ENCODE measurements at places on chromosomes 13 and 19.

DNA sequence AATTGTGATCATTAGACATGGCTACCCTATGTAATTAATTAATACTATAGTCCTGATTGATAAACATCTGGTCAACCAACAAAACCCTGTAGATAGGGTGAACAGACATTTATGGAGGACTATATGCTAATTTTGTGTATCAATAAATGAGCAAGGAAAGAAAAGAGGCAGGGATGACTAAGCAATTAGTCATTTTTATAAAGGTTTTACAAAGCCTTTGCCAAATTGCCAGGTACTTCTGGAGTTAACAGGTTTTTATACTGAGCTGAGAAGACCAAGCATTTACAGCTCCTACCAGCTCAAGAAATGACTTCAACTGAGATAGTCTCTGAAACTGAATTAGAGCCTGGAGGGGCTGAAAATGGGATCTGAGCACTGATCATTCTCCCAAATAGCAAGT is 186.8 kb upstream of the PRR20A start:
- DNase-seq, result no peak

GRCh38 chr13:111508164-111508870 is 187.9 kb downstream of the TEX29 start:
- DNase-seq, result no peak

GRCh38 chr13:84571264-84571663 is 689.0 kb upstream of the SLITRK1 start:
- DNase-seq, result no peak

DNA sequence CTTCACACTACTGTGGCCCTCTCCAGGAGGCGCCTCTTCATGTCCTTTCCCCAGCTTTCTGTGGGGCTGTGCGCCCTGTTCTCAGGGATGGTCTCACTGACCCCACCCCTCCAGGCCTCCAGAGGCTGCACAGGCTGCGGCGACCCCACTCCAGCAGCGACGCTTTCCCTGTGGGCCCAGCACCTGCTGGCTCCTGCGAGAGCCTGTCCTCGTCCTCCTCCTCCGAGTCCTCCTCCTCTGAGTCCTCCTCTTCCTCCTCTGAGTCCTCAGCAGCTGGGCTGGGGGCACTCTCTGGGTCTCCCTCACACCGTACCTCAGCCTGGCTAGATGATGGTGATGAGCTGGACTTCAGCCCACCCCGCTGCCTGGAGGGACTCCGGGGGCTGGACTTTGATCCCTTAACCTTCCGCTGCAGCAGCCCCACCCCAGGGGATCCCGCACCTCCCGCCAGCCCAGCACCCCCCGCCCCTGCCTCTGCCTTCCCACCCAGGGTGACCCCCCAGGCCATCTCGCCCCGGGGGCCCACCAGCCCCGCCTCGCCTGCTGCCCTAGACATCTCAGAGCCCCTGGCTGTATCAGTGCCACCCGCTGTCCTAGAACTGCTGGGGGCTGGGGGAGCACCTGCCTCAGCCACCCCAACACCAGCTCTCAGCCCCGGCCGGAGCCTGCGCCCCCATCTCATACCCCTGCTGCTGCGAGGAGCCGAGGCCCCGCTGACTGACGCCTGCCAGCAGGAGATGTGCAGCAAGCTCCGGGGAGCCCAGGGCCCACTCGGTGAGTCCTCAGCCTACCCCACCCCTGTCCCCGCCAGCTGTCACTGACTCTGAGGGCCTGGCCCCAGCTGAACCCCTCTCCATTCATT is 11.2 kb downstream of the ARHGAP33 start:
- no peak for DNase-seq

DNA sequence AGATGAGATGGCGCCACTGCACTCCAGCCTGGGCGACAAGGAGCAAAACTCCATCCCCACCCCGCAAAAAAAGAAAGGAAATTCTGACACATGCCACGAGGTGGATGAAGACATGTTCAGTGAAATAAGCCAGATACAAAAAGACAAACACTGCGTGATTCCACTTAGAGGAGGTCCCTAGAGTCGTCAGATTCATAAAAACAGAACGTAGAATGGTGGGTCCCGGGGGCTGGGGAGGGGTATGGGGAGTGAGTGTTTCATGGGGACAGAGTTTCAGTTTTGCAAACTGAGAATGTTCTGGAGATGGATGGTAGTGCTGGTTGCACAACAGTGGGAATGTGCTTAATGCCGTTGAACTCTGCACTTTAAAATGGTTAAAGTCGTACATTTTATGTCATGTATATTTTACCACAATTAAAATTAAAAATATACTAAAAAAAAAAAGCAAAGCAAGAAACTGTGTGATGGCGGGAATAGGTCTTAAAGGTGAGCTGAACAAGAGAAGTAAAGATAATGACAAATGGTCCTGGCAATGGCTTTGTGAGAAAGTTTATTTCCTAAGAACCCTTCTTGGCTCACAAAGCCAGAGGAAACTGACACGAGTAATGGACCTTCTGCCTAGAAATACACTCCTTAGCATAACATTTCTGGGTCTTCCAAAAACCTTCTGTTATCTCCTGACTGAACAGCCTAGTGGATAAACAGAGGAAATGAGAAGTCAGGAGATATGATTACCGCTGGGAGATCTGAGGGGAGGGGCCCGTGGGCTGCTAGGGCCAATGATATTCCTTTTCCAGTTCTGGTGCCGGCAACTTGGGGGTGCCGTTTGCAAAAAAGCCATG is 4.2 kb upstream of the SPC24 start:
- no peak for DNase-seq

GRCh38 chr13:101875717-101876393 is 423.4 kb downstream of the ITGBL1 start:
- no peak for DNase-seq

GRCh38 chr19:28010656-28011055 is 1202.3 kb downstream of the UQCRFS1 start:
- DNase-seq, result no peak

GRCh38 chr13:100668408-100668807 is 6.2 kb downstream of the TMTC4 start:
- no peak for DNase-seq

- no peak for DNase-seq
These were observed 860.5 kb downstream of the PCDH9 start for GRCh38 chr13:66369666-66370065.

DNA sequence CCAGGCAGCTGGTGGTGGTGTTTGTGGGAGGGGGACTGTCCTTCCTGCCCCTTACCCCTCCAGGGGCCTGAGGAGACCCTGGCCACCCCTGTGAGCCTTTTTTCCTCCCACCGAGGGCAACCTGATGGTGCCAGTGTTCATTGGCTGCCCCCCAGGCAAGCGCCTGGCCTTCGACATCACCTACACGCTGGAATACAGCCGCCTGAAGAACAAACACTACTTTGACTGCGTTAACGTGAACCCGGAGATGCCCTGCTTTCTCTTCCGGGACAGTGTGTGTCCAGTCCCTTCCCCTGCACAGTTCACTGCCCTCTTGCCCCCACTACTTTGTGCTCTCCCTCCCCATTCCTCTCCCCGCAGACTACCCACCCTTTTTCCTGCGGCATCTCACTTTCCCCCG is 7.3 kb upstream of the PSMD8 start:
- no peak for DNase-seq
